Motor neuron (in vitro differentiated cells): ENCODE measurements at places on chromosomes 4 and X.

- no peak for ATAC-seq
These were observed 2.2 kb downstream of the GPR78 start for GRCh38 chr4:8582436-8582835.

- peak; percentile 15 for ATAC-seq
These were observed 660 bp downstream of the WWC2 start for GRCh38 chr4:183099537-183100297.

- no peak for ATAC-seq
These were observed 56.3 kb downstream of the FHDC1 start for GRCh38 chr4:152992466-152992865.

GRCh38 chr4:24690436-24690835 is 104.9 kb upstream of the SOD3 start:
- ATAC-seq = no peak

DNA sequence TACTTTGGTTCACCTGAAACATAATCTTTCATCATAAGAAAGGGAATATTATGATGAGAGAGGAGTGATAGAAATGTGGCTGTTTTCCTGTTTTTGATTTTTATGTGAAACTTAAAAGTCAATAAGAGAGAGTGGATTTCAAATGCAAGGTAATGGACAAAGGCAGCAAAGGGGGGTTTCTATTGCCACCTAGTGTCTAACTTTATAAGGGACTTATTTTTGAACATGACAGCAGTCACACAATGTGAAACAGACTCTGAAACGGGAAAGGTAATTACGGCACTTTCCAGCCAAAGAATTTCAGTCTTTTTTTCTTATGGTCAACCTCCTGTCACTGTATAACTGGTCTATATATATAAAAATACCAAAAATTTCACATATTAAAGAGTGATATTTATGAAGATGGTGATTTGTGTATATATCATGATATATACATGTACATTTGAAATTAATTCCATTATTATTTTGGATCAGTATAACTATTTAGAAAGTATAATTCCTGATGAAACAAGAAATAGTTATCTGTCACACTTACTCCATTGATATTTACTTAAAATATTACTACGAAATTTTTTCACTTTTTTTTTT is 127.1 kb downstream of the FBXO8 start:
- ATAC-seq = peak; percentile 47

- ATAC-seq = no peak
These were observed 243.5 kb upstream of the KCNIP4 start for GRCh38 chr4:22192084-22192511.

DNA sequence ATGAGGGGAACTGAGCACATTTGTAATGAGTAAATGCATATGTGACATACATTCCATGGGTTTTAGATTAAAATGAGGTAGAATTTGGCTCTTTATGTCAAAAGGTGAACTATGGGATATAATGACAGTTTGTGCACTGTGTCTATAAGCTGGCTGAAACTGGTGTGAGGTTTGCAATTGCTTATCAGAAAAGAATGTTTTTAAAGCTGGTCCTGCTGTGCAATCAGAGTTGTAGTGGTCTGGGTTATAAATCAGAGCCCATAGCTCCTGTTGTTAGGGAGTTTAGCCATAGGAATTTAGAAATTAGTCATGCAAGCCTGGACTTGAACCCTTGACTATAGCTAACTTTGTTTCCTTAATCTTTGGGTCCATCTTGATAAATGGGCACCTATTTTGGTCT is 23.1 kb upstream of the GATB start:
- no peak for ATAC-seq

GRCh38 chr4:19193274-19193981 is 1058.3 kb upstream of the SLIT2 start:
- ATAC-seq = no peak

- no peak for ATAC-seq
These were observed 66.0 kb downstream of the RHOH start for GRCh38 chr4:40262861-40263260.

- no peak for ATAC-seq
These were observed 151.4 kb downstream of the ZNF518B start for GRCh38 chr4:10305816-10306215.

- ATAC-seq = peak; percentile 73
These were observed 74.4 kb downstream of the RNF150 start for GRCh38 chr4:141058591-141059512.

- no peak for ATAC-seq
These were observed 345.5 kb upstream of the FSTL5 start for GRCh38 chr4:162509333-162509732.

DNA sequence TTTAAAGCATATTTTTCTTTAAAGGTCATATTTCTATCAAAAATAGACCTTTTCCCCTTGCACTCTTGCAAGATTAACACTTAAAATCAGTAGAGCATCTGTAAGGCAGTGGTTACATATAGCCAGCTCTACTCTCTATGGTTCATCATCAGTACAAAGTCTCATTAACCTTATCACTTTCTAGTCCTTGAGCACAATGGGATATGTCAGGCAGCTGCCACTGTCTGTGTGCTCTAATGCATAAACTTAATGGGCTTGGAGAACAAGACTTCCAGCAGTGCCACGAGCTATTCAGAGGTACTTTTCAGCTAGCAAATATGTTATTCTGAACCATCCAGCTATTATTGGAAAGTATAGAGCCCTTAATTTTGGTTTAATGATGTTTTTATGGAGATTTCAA is 393.7 kb downstream of the GASK1B start:
- ATAC-seq = no peak

- no peak for ATAC-seq
These were observed 105.5 kb downstream of the ARHGAP24 start for GRCh38 chr4:85580489-85580888.

- ATAC-seq = no peak
These were observed 23.3 kb downstream of the SPIN4 start for GRCh38 chrX:63327788-63328187.

DNA sequence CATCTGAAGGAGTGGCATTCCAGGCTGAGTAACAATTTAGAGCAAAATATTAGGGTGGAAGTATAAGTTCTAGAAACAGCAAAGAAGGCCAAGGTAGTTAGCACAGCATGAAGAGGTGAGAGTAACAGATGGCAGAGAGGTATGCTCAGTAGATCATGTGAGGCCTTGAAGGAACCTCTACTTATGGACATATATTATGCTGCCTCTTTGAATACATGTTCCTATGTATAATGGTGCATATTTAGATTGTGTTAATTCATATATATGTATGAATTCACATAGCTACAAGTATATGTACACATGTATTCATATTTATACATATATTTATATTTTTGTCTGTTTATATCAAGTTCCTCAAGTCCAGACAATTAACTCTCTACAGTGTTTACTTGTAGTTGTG is 355.2 kb downstream of the KCTD8 start:
- no peak for ATAC-seq

DNA sequence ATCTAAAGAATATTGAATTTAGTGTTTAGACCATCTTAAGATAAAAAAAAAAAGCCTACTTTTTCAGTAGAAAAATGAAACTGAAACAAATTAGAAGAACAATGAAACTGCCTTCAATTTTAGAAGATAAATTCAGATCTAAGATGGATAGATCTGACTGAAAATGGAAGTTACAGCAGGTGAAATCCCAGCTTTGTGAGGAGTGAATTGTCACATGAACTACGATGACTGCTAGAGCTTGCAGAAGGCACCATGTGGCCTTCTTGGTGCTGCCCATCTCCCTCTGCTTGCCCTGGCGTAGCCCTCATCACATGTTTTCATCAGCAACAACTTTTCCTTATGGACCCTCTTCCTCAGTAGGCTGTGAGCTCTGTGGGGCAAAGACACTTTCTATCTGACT is 51.4 kb upstream of the EMCN start:
- ATAC-seq = no peak

GRCh38 chr4:164320847-164321246 is 433.1 kb upstream of the SMIM31 start:
- ATAC-seq = no peak

GRCh38 chr4:39987485-39987884 is 9.8 kb upstream of the PDS5A start:
- no peak for ATAC-seq

DNA sequence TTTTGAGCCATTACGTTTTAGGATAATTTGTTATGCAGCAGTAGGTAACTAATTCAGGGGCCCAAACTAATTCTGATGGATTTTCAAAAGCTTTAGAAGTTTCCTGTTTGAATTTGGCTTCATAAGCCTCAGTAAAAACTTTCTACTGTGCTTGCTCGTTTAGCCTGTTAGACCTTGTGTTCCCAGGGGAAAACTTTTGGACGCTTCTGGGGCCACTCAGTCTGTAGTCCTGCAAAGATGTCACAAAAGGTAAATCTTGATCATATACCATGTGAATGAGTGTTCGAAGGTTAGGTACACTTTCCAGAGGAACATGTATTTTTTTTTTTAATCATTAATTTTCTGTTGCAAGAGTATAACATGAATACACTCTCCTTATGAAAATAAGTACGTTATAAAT is 70.7 kb downstream of the SUPT20HL2 start:
- ATAC-seq = no peak

- peak; percentile 95 for ATAC-seq
These were observed 9.2 kb downstream of the NDUFA1 start for GRCh38 chrX:119880552-119881437.

DNA sequence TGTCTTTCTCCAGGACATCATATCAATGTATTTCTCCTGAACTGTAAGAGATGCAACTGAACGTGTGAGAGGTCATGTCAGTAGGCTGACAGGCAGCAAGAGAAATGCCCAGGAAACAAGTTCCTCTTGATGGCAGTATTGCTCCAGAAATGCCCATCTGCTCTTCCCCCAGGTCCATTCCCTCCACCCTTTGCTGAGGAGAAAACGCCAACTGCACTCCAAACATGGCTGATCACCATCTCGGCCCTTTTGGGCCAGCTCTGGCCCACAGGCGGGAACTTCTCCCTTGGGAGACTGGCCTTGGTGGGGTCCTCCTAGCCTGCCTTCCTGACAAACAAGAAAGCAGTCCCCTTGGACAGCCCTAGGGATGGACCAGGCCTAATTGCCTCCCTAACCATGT is 276.5 kb upstream of the AGTR2 start:
- ATAC-seq = no peak

DNA sequence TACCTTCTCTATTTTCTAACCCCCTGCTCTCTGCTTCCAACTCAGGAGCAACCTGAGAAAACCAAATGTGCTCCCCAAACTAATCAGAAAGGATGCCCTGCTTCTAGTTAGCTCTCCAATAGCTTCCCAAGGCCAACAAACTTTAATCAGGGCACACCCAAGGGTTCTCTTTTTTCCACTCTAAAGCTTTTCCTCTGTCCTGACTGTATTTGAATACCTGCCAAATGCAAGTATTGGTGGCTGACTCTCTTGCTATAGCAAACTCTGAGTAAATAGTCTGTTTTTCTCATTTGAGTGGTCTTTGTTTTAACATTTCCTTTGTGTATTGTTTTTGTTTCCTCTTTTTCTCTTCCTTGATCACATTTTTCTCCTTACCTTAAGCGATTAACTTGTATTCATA is 52.5 kb downstream of the GBA3 start:
- no peak for ATAC-seq

- ATAC-seq = no peak
These were observed 342 bp downstream of the EOLA2 start for GRCh38 chrX:149937871-149938426.

GRCh38 chr4:123676071-123676889 is 279.7 kb downstream of the SPRY1 start:
- no peak for ATAC-seq

- peak; percentile 46 for ATAC-seq
These were observed 83.4 kb upstream of the LRPAP1 start for GRCh38 chr4:3615386-3616286.

DNA sequence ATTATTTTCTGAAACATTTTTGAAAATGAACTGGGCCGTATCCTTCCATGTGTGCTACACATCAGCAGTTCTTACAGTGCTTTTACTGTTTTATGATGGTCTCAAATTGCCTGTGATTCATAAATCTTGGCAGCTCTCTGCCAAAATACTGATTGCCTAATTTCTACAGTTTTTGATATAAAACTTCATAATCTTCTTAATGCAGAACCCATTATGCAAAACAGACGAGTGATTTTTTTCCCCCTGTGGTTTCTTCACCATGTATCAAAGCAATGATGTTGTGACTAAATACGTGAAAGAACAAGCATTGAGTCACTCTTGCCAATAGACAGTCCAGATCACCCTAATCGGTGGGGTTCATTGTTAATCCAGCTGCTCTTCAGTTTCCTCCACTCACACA is 156.4 kb upstream of the WDR1 start:
- no peak for ATAC-seq

GRCh38 chr4:154124539-154125255 is 335.8 kb upstream of the SFRP2 start:
- ATAC-seq = no peak

- ATAC-seq = no peak
These were observed 68.7 kb downstream of the DHX15 start for GRCh38 chr4:24515698-24516097.

DNA sequence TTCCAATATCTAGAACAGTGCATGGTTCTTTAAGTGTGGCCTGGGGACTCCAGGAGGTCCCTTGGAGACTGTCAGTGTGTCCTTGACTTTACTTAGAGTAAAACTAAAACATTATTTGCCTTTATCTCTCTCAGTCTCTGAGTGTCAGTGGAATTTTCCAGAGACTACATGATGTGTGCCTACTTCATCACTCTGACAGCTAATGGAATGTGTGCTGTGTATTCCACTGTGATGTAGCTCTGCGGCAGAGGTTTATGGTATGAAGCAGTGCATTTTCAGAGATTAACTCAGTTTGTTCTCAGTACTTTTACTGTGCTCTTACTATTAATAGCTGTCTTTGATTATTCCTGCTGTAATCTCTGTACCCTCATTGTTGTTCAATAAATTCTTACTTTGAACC is 85.6 kb downstream of the MANBA start:
- no peak for ATAC-seq

- no peak for ATAC-seq
These were observed 13.2 kb downstream of the SNX25 start for GRCh38 chr4:185222598-185222997.

- ATAC-seq = no peak
These were observed 92.4 kb downstream of the PHKA2 start for GRCh38 chrX:18891548-18891945.

DNA sequence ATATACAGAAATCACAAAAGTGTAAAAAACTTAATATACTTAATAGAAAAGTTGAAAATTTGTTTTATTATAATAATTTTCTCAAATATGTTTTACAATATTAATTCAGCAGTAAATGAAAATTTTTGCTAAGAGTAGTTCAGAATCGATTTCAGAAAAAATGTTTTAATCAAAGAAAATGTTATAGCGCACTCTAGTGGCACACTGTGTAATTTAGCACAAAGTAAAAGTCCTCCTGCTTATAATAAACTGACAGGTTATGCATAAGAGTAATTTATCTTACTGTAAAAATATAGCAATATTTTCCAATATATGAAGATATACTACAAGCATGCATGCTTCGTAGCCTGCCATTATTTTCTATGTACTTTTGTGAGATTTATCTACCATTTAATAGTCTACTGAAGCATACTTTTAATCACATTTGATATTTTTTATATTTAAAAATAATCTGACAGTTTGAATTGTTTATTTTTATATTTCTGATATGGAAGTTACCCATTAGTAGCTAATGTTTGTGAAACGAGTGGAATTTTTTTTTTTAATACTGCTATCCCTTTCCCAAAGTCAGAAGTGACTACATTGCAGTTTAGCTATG is 217.9 kb upstream of the KLHL4 start:
- no peak for ATAC-seq

- ATAC-seq = no peak
These were observed 37.8 kb downstream of the CYTL1 start for GRCh38 chr4:4981427-4981826.
